ENCODE measurements at places on chromosomes 11 and 22. TPM values are rescaled to one million over a fixed set of nuclear protein-coding genes. Genes with fewer than 3 reads are reported as not detected.

DNA sequence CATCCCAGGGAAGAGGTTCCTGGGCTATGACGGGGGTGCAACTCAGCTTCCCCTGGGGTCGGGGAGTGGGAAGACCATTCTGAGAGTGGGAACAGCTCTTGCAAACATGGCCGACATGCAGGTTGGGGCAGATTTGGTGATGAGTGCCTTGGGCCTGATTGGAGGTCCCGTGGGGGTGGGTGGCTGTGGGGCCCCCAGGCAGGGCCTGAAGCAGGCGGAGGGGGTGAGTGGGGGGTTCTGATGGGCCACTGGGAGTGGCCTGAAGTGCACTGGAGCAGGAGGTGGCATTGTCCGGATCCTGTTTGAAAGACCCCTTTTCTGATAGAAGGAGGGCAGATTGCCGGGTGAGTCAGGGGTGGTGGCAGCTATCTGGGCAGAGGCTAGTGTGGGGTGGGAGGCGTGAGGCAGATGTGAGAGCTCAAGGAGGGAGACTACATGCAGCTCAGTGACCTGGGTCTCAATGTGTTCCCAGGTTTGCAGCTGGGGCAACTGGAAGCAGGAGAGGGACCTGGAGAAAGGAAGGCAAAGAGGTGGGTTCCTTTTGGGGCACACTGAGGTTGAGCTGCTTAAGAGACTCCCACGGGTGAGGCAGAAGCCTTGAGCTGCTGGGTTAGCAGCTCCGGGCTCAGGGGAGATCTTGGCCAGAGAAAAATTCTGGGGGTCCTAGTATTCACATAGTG, 15.1 kb downstream of the MYEOV start:
- no peak for DNase-seq

- DNase-seq, result no peak
Measured at GRCh38 chr22:29701155-29701999, 18.4 kb upstream of the CABP7 start.

- no peak for DNase-seq
Measured at GRCh38 chr22:44566911-44567310, 68.9 kb upstream of the RTL6 start.

- DNase-seq, result no peak
Measured at GRCh38 chr11:104051778-104052177, 15.3 kb downstream of the DDI1 start.

DNA sequence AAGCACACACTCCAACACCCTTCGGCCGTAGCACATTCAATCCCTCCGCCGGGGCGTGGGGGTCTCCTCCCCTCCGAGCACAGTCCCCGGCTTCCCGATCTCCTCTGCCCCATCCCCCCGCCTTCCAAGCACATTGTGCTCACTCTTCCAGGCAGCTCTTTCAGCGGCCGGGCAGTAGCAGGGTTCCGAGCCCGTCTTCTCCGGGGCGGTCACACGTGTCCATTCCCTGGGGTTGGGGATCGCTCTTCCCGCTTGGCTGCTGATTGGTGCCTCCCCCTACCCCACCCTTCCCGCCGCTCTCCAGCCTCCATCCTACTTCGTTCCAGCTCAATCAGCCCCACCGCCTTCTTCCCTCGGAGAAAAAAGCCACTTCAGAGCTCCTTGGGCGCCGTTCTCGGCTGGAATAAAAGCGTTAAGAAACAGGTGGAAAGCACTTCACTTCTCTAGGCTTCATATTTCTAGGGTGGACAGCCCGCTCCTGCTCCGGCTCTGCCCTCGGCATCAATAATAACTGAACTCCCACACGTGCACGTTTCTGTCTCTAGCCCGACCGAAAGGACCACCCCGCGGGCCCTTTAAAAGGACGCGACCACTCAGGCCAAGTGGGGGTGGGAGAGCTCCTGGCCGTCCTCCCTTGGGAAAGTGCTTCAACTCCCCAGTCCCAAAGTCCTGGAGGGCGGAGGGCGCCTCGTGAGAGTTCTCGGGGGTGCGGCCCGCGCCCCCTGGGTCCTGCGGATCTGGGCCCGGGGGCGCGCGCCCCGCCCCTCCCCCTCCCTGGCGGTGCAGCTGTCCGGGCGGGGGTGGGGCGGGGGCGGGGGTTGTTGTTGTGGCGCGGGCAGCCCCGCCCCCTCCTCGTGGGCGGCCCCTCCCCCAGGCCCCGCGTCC, 464 bp upstream of the CECR2 start:
- DNase-seq, result no peak

DNA sequence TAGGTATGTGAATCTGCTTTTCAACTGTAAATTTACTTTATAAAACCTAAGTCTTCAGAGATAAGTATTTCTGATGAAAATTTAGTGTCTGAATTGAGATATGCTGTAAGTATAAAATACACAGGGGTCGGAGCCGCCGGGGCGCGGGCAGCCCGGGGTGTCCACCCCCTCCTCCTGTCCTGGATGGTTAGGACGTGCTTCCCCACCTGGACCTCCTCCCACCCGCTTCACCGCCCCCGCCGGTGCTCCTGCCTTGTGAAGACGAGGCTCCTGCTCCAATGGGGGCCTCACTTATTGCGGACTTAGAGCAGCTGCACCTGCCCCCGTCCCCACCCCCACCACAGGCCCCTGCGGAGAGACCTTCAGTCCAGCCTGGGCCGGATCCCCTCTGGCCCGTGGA, 21.3 kb upstream of the PHF21A start:
- DNase-seq, result no peak

DNA sequence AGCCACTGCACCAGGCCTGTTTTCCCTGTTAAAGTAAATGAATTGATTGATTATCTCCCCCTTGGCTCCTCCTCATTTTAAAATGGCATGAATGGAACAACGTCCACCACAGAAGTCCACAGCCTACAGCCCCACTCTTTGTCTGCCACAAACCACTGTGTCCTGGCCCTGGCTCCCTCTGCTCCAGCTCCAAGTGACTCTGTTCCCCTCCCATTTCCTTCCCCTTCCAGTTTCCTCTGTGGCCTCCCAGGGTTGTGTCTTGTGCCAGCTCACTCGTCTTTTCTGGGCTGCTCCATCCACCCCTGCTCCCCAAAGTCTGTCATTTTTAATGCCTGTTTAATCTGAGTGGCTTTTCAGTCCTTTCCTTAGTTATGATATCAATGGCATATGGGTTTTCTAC, 52.4 kb upstream of the CD5 start:
- no peak for DNase-seq

- DNase-seq, result no peak
Measured at GRCh38 chr11:83072350-83073242, 899 bp upstream of the RAB30 start.

DNA sequence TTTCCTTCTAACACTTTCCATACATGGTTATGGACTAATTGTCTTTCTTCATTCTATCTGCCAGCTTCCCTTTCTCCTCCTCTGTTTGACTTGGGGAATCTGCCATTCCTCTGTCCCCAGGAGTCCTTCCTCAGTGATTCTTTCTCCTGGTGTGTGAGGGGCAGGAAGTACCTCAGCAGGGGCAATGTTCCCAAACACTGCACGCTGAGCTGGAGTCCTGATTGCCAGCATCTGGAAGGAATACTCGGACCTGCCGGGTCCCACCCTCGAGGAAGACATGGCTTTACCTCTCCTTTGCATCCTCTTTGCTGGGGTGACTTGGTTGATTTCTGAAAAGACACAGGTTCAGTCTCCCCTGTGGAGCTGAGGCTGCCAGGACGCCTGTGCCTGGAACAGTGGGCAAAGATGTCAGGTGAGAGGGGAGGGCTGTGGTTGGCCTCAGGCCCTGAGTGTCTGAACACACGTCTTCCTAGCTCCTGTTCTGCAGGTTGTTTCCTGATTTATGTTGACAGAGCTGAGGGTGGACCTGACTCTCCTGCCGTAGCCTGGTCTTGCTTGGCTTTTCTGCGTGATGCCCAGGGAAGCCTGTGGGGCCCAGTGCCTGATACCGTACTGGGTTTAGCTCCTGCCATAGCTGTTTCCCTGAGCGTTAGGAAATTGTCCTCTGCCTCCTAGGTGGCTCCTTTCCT, 4.3 kb downstream of the COX8A start:
- no peak for DNase-seq

GRCh38 chr11:10858439-10859325, 829 bp upstream of the ZBED5 start:
- peak; percentile 62 for DNase-seq

- no peak for DNase-seq
Measured at GRCh38 chr11:122032317-122032716, 83.7 kb downstream of the BLID start.

- no peak for DNase-seq
Measured at GRCh38 chr11:76787911-76788596, 4.9 kb downstream of the TSKU start.

DNA sequence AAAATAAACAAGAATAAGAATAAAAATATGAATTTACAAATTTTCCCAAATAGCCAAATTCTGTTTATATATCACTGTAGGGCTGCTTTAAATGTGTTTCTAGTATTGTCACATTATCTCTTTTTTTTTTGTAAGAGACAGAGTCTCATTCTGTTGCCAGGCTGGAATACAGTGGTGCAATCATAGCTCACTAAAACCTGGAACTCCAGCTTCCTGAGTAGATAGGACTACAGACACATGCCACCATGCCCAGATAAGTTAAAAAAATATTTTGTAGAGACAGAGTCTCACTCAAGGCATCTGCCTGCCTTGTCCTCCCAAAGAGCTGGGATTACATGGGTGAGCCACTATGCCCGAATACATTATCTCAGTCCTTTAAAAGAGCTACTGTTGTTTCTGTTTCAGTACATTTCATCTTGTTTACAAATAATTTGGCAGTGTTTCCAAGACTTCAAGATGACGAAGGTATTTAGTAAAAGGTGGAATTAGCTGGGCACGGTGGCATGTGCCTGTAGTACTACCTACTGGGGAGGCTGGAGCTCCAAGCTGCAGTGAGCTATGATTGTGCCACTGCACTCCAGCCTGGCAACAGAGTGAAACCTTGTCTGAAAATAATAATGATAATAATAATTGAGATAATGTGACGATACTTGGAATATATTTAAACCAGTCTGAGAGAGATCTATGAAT, 6.0 kb downstream of the FOLH1 start:
- DNase-seq, result no peak

DNA sequence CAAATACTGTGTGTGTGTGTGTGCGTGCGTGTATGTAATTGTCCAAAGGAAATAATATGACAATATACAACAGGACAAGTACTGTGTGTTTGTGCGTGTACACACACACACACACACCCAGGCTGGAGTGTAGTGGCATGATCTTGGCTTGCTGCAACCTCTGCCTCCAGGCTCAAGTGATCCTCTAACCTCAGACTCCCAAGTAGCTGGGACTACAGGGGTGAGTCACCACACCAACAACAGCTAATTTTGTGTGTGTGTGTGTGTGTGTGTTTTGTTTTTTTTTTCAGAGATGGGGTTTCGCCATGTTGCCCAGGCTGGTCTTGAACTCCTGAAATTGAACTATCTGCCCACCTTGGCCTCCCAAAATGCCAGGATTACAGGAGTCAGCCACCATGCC, 61.5 kb downstream of the NUP98 start:
- DNase-seq, result no peak

DNA sequence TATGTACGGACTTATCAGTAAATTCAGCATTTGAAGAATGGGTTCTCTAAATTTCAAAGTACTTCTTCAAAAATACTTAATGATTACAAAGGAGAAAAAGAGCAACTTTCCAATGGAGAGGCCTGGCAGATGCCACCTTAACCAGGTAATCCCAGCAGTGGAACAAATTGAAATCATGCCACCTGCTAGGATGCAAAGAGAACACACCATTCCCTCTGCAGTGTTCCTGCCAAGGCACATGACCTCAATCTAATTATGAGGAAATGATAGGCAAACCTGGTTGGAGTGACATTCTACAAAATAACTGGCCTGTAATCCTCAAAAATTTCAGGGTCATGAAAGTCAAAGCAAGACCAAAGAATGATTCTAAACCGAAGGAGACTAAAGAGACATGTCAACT, 21.5 kb downstream of the TNRC6B start:
- DNase-seq, result no peak

GRCh38 chr22:30328466-30329049, 1.8 kb upstream of the TBC1D10A start:
- no peak for DNase-seq

DNA sequence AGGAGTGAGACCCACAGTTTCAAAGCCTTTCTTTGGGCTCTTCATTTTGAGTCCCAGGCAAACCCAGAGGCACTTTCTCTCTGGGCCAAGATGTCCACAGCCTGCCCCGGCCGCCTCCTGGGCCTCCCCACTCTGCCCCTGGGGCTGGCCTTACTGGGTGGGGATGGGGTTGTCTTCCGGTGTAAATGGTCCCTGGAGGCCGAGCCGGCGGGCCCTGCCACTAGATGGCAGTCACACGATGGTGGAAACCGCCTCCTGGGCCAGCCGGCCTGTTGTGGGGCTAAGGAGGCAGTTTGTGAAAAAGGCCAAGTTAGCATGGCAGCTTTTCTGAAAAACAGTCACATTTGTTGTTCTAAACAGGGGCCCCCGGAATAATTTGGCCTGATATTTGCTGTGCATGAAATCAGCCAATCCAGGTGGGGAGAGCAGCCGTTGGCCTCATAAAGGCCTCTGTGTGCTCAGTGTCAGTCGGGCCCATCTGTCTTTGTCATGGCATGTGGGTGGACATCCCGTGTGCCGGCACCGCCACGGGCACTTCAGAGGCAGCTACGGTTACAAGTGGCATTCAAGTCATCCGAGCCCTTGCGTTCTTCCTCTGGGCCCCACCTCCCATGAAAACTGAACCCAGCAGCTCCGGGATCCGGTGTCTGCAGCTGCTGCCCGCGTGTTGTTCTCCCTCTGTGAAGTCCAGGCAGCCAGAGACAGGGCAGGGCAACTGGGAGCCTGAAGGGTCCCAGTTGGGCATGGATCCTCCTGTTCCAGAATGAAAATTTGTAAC, 6.5 kb downstream of the MRPL23 start:
- DNase-seq, result no peak

DNA sequence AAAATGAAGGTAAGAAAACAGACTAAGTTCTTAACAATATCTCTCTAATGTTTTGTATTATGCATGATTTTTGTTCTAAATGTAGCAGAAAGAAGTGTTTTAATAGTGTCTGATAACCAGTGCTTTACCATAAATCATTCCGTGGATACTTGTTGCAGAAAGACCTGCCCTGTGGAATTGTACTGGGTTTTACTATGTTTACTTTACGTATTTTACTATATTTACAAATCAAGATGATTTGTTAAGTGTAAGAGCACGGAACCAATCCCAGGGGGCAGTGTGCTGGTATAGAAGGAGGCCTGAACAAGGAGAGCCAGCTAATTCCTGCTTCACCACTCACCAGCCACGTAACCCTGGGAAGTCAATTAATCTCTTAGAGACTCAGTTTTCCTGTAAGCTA, 1.4 kb downstream of the HTR3B start:
- DNase-seq, result no peak

Gene CNIH2
- total RNA-seq, result 2.8 TPM

Gene FADD
- 39.4 TPM for total RNA-seq

Gene KREMEN1
- total RNA-seq, result 0.28 TPM

Gene MPZL3
- 113 TPM for total RNA-seq

Gene STARD10
- total RNA-seq, result 15.9 TPM

Gene RBMXL2
- total RNA-seq, result not detected

Gene ZNF280B
- 3.2 TPM for total RNA-seq

Gene FOLR2
- 0.26 TPM for total RNA-seq

Gene ADAMTS15
- total RNA-seq, result not detected

Gene OR4A5
- not detected for total RNA-seq

Gene GAB4
- not detected for total RNA-seq
